Stimulated activated CD4-positive, alpha-beta T cell treated with anti-CD3 and anti-CD28 coated beads, Interleukin-2, amount 100 ng/mL, for 48 hours (primary cell): ENCODE measurements at places on chromosomes 2 and 18.

DNA sequence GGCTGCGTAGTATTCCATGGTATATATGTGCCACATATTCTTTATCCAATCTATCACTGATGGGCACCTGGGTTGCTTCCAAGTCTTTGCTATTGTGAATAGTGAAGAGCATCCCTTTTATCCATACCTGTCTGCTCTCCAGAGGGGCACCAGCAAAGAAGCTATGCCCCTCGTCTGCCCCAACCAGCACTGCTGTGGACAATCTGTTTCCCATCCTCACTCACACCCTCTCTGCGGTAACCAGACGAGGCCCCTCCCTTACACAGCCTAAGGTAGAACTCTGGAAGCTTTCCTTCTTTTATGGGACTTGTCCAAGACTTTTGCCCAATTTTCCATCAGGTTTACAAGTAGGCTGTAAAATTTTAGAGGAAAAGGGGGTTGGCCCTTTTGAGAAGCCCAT is 24.9 kb downstream of the TTR start:
- DNase-seq, result no peak

DNA sequence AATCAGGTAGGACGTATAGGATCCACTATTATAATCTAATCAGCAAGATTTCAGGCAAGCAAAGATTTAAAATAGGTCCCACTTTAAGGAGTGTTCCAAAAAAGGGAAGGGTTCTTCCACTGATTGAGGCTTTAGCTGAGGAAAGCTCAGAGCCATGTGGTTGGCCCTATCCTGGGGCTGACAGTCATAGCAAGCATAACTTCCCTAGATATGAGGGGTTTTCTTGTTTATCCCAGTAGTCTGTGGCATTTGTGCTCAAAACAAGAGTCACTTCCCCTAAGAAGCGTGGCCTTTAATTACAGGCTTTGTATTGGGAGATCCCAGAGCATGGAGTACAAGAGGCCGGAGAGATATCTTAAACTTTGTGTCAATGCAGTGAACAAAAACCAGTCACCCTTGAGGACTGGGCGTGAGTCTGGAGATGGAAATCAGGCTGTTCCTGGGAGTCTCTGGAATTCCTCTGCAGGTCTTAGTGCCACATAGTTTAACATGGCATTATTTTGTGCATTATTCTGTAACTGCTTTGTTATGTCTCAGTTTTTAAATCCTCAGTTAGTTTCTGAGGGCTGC is 136.9 kb upstream of the FBXO11 start:
- no peak for DNase-seq

- no peak for DNase-seq
Observed at GRCh38 chr2:173150087-173150486, 74.4 kb downstream of the MAP3K20 start.

DNA sequence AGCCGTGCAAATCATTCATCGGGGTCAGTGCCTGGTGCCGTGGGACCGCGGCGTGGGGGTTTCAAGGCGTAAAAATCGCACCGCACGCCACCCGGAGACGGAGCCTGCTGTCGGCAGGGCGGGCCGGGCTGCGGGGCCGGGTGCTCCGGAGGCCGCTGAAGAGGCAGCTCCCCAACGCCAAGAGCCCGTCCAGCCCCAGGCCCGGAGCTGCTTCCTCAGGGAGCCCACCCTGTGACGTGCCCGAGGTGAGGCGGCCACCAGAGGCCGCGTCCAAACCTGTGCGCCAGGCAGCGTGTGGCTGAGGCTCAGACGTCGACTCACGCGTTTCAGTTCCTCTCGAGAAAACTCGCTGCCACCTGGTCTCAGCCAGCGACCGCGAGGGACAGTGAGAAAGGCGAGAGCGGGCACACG is 98.1 kb downstream of the NFATC1 start:
- DNase-seq, result no peak

DNA sequence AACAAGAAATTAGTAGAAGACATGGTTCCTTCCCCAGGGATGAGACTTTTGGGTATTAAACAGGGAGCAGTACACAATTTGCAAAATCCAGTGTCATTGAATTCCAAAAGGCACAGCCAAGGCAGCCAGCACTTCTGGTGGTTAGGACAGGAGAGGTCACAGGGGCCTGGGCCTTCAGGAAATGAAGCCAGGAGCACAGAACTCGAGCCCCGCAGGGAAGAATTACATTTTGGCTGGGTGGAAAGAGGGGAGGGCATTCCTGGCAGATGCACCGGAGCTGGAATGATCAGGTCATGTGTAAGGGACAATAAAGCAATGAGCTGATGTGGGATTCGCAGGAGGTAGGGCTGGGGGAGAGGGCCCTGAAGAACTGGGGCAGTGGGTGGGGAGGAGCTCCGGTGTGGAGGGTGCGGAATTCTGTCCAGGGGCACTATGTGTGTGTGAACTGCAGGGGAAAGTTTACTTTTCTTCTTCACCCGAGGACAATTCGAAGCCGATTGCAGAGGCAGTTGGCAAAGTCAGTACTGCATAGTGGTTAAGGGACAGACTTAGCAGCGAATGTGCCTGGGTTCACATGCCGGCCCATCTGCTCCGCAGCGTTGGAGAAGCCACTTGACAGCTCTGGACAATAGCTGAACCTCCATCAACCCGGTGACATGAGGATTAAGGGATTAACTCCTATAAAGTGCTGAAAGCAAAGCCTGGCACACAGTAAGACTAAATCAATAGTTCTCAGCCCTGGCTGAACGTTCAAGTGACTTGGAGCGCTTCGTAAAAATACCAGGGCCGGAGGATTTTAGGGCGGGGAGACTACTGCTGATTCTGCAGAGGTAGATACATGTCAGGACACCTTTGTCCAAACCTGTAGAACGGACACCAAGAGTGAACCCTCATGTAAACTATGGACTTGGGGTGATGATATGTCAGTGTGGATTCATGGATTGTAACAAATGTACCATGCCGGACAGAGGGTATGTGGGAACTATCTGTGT is 36.4 kb downstream of the ALPK2 start:
- no peak for DNase-seq

DNA sequence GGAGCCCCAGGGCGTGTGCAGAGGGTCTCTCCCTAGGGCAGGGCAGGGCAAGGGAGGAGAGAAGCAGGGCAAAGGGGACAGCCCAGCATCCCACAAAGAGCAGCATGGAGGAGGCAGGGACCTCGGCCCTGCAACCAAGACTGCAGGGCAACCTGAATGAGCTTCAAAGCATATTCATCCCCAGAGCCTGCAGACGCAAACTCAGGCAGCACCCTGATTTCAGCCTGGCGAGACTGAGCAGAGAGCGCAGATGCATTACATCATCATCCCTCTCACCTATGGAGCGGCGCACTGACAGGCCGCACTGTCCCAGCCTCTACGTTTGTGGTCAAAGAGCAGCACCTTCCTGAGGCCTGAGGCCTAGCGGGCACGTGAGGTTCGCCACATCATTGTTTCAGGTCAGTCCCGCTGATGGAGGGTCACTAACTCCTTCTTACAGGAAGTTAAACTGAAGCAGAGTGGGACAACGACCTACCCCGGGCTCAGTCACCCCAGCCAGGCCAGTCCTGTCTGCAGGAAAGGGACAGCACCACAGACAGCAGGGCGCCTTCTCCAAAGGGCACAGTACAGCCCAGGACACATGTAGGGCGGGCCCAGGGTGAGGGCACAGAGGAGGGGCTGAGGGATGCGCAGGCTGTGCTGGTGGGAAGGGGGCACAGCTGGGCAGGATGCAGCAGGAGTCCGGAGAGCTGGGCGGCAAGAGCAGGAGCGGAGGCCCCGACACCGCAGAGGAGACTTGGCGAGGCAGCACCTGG is 67.2 kb upstream of the RAB6C start:
- no peak for DNase-seq

DNA sequence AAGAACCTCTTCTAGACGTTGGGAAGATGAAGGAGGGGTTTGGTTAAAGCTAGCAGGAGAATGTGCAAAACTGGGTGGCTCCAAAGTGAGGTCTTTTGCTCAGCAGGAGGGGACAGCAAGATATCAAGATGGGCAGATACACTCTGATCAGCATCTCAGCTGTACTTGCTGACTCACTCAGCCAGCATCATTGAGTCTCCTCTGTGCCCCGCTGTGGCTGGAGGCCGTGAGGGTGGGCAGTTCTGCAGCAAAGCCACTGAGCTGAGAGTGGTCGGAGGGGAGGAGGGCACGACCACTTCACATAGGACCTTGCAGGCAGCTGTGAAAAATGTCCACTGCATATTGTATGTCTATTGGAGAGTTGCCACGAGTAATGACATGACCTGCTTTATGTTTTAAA is 152.0 kb downstream of the CAPN13 start:
- no peak for DNase-seq

- DNase-seq, result no peak
Observed at GRCh38 chr2:134508391-134508790, 210.4 kb downstream of the TMEM163 start.

DNA sequence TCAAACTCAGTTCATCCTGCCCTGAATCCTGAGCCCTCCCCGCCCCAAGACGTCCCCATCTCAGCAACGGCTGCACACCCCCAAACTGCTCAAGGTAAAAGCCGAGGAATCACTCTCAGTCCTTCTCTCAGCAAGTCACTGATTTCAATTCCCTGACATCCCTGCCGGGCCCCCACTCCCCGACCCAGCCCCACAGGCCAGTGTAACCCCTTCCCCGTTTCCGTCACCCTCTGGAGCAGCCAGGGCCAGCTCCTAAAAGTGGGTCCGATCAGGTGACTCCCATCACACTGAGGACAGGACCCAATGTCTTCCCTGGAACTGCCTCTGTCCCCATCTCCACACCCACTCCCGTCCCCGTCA is 20.5 kb downstream of the SNORC start:
- DNase-seq, result no peak

DNA sequence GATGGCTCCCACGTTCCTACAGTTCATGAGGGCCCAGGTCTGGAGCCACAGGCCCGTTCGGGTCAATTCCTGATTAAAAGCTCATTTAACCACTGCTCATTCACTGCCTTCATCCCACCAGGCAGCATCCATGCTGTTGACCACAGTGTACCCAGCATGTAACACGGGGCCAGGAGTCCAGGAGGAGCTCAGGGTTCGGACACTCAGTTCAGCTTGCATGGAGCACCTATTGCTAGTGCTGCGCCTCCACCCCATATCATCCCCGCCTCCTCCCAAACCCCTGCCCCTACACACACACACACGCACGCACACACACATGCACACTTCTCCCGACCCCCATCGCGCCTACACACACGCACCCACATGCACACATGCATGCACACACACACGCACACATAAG is 72.9 kb upstream of the SNTG2 start:
- no peak for DNase-seq

DNA sequence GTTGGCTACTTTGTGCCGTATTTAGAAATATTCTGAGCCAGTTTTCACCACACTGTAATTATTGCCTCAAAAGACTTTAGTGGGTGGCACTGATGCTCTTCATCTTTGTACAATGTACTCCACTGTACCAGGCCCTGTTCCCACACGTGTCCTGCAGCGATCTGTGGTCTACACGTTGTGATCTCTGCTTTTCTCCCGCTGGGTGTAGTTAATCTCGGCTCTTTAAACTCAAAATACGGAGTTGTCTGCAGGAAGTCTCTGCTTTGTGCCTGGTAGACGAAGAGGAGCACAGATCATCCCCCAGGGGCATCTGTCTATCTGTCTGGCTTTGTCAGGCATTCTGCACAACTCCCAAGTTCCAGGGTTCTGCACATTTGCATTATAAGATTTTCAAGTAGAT is 12.1 kb upstream of the GREB1 start:
- DNase-seq, result no peak

DNA sequence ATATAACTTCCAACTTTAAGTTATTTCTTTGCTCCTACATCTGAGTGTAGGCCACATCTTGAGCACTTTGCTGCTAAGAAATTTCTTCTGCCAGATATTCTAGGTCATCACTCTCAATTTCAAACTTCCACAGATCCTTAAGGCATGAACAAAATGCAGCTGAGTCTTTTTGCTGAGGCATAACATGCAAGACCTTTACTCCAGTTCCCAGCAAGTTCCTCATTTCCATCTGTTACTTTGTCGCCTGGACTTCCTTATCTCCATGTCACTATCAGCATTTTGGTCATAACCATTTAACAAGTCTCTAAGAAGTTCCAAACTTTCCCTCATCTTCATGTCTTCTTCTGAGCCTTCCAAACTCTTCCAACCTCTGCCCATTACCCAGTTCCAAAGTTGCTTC is 1077.3 kb upstream of the TMEFF2 start:
- no peak for DNase-seq

GRCh38 chr2:157592948-157593347 is 35.7 kb downstream of the ACVR1C start:
- no peak for DNase-seq

DNA sequence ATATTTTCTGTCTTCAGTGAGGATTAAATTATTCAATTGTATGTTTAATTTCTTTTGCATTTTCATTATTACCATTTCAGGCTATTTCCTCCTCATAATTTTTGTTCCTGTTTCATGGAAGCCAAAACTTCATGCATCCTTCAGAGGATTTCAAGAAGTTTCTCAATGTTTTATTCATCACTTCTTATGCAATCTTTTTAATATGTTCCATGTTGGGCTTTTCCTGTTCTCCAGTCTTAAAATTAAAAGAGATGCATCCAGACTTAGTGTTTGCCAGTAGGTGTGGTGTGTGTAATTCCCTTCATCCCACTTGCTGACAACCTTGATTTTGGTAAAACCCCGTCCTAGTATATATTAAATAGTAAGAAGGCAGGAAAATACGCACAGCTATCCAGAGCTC is 190.0 kb downstream of the EN1 start:
- no peak for DNase-seq

DNA sequence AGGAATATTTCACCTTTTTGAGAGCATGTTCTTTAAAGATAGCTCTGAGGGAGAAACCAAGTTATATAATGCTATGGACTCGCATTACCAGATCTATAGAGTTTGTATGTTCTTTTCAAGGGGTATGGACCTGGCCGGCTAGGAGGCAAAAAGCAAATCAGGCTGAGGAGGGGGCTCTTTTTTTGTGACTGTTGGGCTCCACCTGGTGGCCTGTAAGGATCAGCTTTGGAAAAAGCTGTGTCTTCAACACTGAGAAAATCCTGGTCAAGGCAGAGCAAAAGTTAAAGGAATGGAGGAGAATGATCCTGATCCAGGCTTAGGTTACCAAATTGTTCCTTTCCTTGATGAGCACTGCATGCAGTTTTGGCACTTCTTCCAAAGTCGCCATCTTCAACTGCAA is 180.5 kb downstream of the DIS3L2 start:
- peak; percentile 21 for DNase-seq

GRCh38 chr18:26556573-26556972 is 8.2 kb upstream of the KCTD1 start:
- DNase-seq, result no peak

- DNase-seq, result no peak
Observed at GRCh38 chr2:167147271-167147941, 259.1 kb downstream of the XIRP2 start.

- DNase-seq, result peak; percentile 62
Observed at GRCh38 chr2:121071034-121071504, 213.9 kb downstream of the TFCP2L1 start.
